Activated CD8-positive, alpha-beta memory T cell treated with anti-CD3 and anti-CD28 coated beads for 1 hour (primary cell): ENCODE measurements at places on chromosomes 1 and 21.

- no peak for DNase-seq
These were observed 48.8 kb downstream of the CACNA1E start for GRCh38 chr1:181531951-181532600.

- no peak for DNase-seq
These were observed 25.3 kb upstream of the PIK3CD start for GRCh38 chr1:9626201-9626608.

- no peak for DNase-seq
These were observed 104.1 kb downstream of the RIPK4 start for GRCh38 chr21:41662761-41663160.

GRCh38 chr1:171636141-171636540 is 14.1 kb downstream of the MYOCOS start:
- DNase-seq = no peak

DNA sequence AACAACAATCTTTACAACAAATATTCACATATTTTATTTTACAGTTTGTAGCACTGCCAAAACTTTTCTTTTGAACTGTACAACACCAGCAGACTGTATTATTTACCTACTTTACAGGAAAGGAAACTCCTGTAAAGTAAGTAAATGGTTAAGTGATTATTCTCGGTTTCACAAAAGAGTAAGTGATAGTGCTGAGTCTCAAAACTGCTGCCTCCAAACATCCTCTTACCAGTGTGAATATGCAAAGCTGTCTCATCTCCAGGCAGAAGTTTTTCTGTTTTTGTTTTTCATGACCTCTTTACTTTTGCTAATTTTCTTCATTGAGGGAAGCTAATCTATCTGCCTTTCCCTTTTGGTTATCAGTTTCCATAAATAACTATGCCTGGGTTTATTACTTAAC is 286.7 kb downstream of the SRGAP2C start:
- DNase-seq = no peak

DNA sequence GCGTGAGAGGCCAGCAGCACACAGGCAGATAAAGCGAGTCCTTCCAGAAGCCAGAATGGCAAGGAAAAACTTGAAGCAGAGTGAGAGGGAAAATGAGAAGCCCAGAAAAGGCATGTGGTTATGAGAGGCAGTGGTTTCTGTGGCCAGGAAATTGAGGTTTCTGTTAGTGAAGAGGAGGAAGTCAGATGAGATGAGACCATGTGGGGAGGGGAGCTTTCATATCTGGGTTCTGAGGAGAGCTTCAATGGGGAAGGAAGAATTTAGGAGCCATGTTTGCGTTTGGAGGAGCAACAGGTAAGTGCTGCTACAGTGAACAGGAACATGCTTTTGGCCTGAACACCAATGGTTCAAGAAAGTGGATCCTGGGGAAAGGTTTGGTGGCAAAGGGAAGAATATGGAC is 6.1 kb upstream of the CD1A start:
- DNase-seq = no peak

- no peak for DNase-seq
These were observed 225.8 kb upstream of the TNR start for GRCh38 chr1:175969231-175969630.

- DNase-seq = no peak
These were observed 8.9 kb upstream of the C4BPB start for GRCh38 chr1:207079706-207080241.

- DNase-seq = no peak
These were observed 4.8 kb downstream of the PSMG1 start for GRCh38 chr21:39178421-39178820.

DNA sequence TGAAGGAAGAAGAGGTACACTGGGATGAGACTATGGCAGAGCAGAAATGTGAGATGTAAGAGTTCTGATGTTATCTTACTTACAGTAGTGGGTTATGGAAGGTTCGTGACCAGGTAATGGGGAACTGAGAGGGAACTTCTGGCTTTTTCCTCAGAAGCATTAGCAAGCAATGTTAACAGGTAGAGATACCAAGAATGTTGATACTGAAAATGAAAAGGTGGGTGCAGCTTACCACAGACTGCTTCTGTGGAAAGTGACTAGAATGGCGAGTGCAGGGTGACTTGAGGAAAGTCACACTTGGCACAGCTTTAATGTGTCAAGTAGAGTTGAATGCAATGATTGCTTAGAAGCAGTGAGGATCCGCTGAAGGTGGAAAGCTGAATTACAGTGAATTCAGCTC is 70.8 kb downstream of the PLA2G4A start:
- no peak for DNase-seq

DNA sequence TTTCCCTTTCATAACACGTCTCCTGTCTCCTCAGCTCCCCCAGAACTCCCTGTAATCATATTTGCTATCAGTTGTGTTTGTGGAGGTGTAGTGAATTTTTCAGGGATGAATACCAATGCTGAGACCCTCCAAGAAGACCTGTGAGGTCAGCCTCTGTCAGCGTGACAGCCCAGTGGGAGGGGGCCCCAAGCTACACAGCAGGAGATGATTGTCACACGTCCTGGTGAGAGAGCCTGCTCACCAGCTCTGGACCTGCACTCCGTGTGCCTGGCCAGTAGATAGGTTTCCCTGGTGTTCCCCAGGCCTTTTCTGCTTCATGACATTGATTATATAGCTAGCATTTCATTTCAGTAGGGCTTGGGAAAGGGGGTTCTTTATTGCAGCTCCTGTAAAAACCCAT is 421.5 kb downstream of the KIF26B start:
- DNase-seq = no peak

DNA sequence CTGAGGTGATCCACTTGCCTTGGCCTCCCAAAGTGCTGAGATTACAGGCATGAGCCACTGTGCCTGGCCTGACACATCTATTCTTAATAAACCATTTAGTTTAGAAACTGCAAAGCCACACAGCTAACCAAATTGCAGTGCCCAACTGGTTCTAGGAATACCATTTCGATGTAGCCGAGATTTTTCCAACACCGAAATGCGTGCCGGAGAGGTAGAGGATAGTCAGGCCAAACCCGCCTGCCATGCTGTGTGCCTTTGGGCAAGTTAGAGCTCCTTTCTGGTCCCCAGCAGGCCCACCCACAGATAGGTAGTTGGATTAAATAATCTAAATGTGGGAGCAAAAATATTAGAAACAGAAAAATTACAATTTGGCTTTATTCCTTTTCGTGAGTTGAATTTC is 254.4 kb downstream of the FOXD2 start:
- no peak for DNase-seq

GRCh38 chr1:111833334-111833733 is 77.6 kb downstream of the DDX20 start:
- DNase-seq = no peak

DNA sequence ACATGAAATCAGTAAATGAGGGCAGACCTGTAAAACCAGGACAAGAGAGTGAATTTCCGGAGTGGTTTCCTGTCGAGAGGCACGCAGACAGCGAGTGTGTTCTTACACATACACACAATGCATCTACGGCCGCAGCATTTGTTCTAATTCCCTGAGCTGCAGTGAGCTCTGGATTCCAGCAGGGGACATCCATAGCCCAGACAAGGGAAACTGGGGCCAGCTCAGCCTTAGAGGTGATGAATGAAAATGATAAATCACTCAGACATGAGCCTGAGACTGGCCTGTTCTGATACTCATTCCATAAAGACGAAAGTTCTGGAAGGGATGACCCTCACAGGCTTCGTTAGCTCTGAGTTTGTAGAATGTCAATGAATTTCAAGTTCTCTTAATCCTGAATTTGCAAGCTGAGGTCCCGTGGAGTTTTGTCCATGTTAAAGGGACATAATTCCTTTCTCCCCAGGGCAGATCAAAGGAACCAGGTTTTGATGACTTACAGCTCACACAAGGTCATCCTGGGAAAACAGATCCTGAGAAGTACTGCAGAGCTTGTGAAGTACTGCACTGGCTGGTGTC is 207.9 kb upstream of the C1orf87 start:
- DNase-seq = no peak

DNA sequence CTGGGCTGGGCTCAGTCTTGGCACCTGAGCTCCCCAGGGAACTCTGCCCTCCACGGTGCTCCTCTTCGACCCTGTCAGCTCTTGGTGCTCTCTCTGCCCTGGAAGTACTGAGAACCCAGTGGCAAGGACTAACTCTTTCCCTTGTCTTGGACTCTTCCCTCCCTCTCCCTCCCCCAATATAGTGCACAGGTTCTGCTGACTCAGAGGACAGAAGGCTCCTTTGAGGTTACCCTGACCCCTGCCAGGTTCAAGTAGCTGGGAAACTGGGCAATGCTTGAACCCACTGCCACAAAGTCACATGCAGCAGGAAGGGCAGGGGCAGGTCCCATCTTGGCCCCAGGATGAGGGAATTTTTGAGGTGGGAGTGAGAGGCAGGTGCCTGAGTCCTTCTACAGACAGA is 20.3 kb downstream of the KCNQ4 start:
- DNase-seq = no peak

DNA sequence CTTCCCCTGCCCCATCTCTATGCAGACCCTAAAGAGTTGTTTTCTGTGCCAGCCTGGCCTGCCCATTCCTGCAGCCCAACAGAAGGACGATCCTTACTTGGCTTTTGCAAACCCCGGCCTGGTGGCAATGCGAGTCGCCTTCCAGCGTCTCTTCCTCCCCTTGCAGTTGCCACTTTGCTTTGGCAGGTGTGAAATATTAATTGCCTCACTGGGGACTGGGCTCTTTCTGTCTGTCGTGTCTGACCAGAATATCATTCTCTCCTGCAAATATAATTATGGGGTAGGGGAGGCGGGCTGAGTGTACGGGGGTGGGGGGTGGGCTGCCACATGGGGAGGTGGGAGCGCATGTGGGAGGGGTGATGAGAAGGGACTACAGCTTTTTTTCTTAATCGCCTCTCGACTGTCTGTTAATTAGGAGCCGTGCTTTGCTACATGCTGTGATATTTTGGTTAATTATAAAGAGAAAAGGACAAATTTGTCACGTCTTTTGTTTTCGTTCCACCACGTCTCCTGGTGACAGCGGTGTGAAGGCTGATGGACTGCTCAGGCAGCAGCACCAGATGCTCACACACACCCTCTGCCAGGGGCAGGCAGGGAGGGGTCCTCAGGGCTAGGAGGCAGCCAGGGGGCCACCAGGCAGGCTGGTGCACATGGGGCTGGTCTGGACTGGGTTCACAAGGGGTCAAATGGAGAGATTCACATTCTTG is 80.1 kb upstream of the CD34 start:
- no peak for DNase-seq

DNA sequence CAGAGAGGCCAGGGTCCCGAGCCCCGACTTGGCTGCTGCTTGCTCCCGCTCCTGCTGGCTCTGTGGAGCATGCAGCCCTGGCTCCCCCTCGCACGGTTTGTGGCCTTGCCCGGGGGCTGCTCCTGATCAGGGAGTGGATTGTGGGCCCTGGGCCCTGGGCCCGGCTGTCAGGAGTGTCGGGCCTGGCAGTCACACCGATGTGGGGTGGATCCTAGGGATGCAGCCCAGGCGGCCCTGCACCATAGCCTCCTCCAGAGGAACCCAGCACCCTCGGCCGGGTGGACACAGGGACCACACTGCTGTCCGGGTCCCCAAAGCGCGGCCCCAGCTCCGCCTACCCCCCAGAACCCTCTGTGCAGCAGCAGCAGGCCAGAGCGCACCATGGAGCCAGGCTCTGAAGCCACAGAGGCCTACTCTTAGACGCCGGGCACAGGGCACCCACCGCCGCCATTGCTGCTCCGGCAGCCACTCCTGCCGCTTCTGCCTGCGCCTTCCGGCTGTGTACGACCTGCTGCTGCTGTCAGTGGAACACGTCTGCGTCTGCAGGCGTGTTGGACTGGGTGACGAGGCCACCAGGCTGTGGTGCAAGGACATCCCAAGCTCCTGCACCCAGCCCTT is 9.4 kb downstream of the SLX9 start:
- DNase-seq = no peak

- DNase-seq = no peak
These were observed 149.2 kb downstream of the CLIC6 start for GRCh38 chr21:34817821-34818661.

GRCh38 chr1:27136998-27137542 is 17.9 kb downstream of the SLC9A1 start:
- peak; percentile 40 for DNase-seq

DNA sequence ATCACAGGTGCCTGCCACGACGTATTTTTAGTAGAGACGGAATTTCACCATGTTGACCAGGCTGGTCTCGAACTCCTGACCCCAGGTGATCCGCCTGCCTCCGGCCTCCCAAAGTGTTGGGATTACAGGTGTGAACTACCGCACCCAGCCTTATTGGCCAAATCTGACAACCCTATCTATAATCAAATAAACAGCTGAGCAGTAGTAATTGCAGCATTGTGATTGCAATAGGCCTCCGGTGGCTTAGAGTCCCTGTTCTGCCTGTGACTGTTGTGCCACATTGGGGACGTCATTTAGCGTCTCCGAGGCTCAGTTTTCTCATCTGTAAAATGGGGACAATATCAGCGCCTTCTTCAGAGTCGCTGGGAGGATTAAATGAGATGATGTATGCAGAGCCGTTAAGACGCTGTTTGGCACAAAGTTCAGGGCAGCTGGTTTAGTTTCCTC is 569 bp upstream of the CAPN2 start:
- no peak for DNase-seq

GRCh38 chr1:160156361-160156760 is 5.0 kb downstream of the ATP1A4 start:
- no peak for DNase-seq

- DNase-seq = no peak
These were observed 913.9 kb downstream of the BRINP3 start for GRCh38 chr1:189563784-189564183.

- DNase-seq = no peak
These were observed 10.6 kb downstream of the GALNT2 start for GRCh38 chr1:230077436-230078213.

- no peak for DNase-seq
These were observed 271.6 kb downstream of the PBX1 start for GRCh38 chr1:164830628-164831027.

GRCh38 chr1:42479621-42480020 is 16.5 kb downstream of the CCDC30 start:
- DNase-seq = no peak

- no peak for DNase-seq
These were observed 9.0 kb downstream of the EPHX4 start for GRCh38 chr1:92038695-92039346.

DNA sequence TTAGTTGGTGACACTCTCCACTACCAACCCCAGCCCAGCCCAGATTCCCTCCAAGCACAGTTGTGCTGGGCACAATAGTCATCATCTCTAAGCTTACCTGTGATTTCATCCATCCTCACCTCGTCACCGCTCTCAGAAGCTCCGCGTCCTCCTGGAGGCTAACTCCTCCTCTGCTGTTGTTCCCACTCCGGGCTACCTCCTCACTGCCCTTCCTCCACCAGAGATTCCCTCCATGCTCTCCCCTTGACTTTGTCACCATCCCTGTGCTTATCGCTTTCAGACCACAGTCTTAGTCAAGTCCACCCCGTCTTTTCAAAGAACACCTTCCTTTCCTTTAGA is 47.0 kb upstream of the KIF26B start:
- no peak for DNase-seq

GRCh38 chr1:16153999-16154673 is 1.7 kb downstream of the EPHA2 start:
- no peak for DNase-seq
